Bronchial epithelial cell (primary cell): ENCODE measurements at places on chromosomes 16 and 17. TPM values are rescaled to one million over a fixed set of nuclear protein-coding genes. Genes with fewer than 3 reads are reported as not detected.

The NOTUM gene
- total RNA-seq: 0.13 TPM in 1 of 2 replicates, not detected in the other

The HS3ST3A1 gene
- 0.13 and 0.53 TPM in 2 replicates for total RNA-seq

The KRT33A gene
- 0.13 TPM in 1 of 2 replicates, not detected in the other for total RNA-seq

The IL17C gene
- total RNA-seq: under 0.01 TPM in 1 of 2 replicates, not detected in the other

The PYY gene
- total RNA-seq: 0.26 and 0.79 TPM in 2 replicates
